Mucosa of gallbladder (tissue), 1 donor: ENCODE measurements at places on chromosomes 5 and 9. TPM values are rescaled to one million over a fixed set of nuclear protein-coding genes. Genes with fewer than 3 reads are reported as not detected.

- no peak for DNase-seq
Observed at GRCh38 chr5:57478826-57479225, 3.8 kb downstream of the ACTBL2 start.

DNA sequence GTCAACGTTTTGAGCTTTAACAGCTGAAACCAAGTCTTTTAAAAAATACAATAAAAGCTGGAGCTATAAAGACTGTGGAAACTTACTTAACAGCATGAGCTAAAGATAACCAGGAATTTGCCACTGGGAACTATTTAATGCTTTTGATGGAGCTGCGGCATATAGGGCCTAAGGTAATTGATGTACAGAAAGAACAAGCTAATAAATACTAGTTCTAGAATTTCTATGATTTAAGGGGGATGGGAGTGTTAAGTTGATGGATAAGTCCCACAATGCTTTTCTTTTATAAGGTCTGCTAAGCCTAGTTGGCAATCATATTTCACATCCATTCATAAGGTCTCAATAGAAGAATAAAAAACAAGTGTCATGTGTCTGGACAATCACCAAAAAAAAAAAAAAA is 334.0 kb upstream of the DMAC1 start:
- no peak for DNase-seq

DNA sequence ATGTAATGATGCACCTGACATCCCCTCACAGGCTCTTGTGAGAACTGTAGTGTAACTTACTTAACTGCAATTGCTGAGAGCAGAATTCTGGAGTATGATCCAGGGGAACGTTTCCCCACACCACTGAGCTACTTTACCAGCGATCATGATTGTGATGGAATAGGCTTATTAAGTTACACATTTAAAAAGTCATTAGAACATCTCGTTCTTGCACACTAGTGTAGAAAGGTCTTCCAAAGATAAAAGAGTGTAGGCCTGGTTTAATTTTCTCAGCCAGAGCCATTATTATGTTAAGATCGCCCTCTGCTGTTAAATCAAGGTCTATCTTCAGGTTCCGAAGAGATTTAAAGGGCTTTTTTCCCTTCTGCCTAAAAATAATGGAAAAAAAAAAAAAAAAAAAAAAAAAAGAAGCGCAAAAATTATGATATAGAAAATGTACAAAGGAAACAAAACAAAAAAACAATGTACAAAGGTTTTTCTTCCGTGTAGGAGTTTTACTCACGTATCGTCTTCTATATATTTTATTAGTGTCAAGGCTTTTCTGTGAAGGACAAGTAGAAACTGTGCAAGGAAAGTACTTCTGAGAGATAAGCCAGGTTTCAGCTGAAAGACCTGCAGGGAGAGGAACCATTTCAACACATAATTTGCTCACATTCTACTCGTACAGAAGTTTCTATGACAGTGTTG is 18.6 kb upstream of the MOB3B start:
- no peak for DNase-seq

GRCh38 chr9:129068990-129069861 is 11.7 kb upstream of the DOLPP1 start:
- DNase-seq = peak; percentile 80

DNA sequence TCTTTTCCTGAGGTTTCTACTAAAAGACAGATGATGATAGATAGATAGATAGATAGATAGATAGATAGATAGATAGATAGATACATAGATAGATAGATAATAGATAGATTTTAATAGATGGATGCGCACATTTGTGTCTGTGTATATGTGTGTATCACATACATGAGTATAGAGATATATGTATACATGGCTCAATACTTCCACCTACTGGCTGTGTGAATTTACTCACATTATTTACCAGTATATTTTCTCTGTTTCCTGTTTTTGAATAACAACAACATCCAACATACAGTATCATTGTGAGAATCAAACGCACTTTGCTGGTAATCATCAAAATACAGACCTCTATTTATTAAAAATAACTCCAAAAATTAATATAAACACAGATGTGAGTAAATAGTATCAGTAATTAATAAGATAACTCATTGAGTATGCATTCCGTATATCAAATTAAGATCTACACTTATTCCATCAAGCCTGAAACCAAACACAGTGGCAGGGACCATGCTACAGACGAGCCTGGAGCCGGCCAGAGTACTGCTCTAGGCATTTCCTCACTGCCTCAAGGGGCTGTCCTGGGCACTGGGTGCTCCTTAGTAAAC is 338.0 kb downstream of the SEMA5A start:
- no peak for DNase-seq

CDX1 gene
- 0.29 TPM for total RNA-seq

SPEF2 gene
- 11.5 TPM for total RNA-seq

ZBTB5 gene
- 12.1 TPM for total RNA-seq

GRCh38 chr9:69818750-69819345 is 1.8 kb upstream of the CFAP95 start:
- no peak for DNase-seq
